Panc1 (cell line): ENCODE measurements at places on chromosomes 16 and 17.

DNA sequence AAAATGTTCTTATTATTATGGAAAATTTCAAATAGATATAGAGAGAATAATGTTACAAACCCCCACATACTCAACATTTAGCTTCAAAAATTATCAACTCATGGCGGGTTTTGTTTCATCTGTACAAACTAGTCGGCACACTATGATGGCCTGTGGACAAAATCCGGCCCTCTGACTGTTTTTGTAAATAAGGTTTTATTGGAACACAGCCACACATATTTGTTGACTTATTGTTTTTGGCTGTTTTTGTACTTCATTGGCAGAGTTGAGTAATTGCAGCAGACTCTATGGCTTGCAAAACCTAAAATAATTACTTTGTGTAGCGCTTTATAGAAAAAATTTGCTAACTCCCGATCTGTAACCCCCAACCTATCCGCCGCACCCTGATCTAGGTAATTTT is 41.4 kb upstream of the CLEC18A start:
- H3K4me1 ChIP-seq = no peaks in the 10 kb centered on the region
- no peak for DNase-seq
- no peaks in the 10 kb centered on the region for H3K27me3 ChIP-seq
- no peaks in the 10 kb centered on the region for H3K36me3 ChIP-seq

DNA sequence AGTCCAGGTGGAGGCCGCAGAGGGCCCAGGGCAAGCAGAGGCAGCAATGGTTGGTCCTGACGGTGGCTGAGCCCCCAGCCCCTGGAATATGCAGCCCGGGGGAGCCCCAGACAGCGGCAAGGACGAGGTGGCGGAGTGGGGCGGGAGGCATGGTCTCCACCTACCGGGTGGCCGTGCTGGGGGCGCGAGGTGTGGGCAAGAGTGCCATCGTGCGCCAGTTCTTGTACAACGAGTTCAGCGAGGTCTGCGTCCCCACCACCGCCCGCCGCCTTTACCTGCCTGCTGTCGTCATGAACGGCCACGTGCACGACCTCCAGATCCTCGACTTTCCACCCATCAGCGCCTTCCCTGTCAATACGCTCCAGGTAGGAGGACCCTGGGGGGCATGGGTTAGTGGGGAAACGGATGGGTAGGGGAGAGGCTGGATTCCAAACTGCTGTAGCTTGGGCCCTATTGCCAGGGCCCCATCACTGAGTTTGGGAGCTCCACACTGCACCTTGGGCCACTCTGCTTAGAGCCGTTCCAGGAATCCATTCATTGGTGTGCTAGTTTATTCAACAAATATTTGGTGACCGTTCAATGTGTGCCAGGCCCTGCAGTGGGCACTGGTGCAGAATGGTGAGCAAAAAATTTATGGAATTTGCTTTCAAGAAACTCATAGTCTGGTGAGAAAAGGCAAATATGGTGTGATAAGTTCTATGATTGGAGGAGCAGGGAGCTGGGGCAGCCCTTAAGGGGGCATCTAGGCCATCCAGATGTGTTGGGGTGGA is 3.8 kb downstream of the RASL10B start:
- no peak overlapping the region for H3K4me3 ChIP-seq
- H3K27me3 ChIP-seq = no peaks in the 10 kb centered on the region

GRCh38 chr17:76102944-76103273 is 678 bp downstream of the EXOC7 start:
- H3K4me3 ChIP-seq = peak overlapping the region; percentile 87
- peak overlapping the region; percentile 95 for H3K27ac ChIP-seq
- H3K36me3 ChIP-seq = peaks cover 8% of the 10 kb centered on the region; the same call in 1 of the 2 replicates
- H3K27me3 ChIP-seq = no peaks in the 10 kb centered on the region
- no peak for DNase-seq

DNA sequence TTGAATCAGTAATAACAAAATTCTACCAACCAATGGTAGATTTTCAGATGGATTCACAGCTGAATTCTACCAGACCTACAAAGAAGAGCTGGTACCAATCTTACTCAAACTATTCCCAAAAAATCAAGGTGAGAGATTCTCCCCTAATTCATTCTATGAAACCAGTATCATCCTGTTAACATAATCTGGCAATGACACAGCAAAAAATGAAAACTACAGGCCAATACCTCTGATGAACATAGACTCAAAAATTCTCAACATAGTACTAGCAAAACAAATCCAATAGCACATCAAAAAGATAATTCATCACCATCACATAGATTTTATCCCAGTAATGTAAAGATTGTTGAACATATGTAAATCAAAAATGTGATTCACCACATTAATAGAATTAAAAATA is 234.4 kb upstream of the KIF2B start:
- no peak for DNase-seq
- H3K27ac ChIP-seq = no peak overlapping the region
- no peaks in the 10 kb centered on the region for H3K4me1 ChIP-seq

GRCh38 chr17:63533433-63534077 is 10.4 kb downstream of the KCNH6 start:
- no peak overlapping the region for H3K4me3 ChIP-seq
- no peaks in the 10 kb centered on the region for H3K27me3 ChIP-seq
- DNase-seq = no peak

DNA sequence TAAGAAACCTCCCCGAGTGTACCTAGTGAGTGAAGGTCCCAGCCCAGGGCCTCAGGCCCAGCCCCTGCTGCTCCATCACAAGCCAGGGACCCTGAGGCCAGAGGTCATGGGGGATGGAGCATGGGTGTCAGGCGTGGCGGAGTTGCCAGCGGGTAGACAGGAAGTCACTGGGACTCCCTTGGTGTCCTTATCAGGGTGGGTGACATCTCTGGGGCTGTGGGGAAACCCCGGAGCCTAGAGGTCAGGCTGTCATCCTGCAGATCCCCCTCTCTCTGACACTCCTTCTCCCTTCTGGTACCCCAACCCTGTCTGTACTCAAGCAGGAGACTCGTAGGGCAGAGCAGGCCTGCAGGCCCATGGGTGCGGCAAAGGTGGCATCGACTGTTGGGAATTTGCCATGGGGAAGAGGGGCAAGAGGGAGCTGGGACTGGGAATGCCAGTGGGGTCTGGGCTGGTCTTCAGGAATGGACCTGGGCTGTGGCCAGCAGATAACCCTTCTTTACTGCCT is 10.8 kb upstream of the ADGRG1 start:
- H3K4me1 ChIP-seq = peaks cover 4% of the 10 kb centered on the region
- H3K27me3 ChIP-seq = no peaks in the 10 kb centered on the region
- H3K27ac ChIP-seq = no peak overlapping the region
- no peak for DNase-seq

GRCh38 chr17:31935512-31935911 is 1.3 kb upstream of the SUZ12 start:
- no peak for DNase-seq
- H3K36me3 ChIP-seq = no peaks in the 10 kb centered on the region; the same call in 1 of the 2 replicates
- no peak overlapping the region for H3K4me3 ChIP-seq
- H3K4me1 ChIP-seq = no peaks in the 10 kb centered on the region; the same call in 1 of the 2 replicates

- no peak for DNase-seq
- peak overlapping the region; percentile 14; the same call in 1 of the 2 replicates for H3K27ac ChIP-seq
- H3K36me3 ChIP-seq = no peaks in the 10 kb centered on the region
- no peak overlapping the region for H3K4me3 ChIP-seq
These were observed 7.2 kb downstream of the USP7 start for GRCh38 chr16:8956265-8957062.

DNA sequence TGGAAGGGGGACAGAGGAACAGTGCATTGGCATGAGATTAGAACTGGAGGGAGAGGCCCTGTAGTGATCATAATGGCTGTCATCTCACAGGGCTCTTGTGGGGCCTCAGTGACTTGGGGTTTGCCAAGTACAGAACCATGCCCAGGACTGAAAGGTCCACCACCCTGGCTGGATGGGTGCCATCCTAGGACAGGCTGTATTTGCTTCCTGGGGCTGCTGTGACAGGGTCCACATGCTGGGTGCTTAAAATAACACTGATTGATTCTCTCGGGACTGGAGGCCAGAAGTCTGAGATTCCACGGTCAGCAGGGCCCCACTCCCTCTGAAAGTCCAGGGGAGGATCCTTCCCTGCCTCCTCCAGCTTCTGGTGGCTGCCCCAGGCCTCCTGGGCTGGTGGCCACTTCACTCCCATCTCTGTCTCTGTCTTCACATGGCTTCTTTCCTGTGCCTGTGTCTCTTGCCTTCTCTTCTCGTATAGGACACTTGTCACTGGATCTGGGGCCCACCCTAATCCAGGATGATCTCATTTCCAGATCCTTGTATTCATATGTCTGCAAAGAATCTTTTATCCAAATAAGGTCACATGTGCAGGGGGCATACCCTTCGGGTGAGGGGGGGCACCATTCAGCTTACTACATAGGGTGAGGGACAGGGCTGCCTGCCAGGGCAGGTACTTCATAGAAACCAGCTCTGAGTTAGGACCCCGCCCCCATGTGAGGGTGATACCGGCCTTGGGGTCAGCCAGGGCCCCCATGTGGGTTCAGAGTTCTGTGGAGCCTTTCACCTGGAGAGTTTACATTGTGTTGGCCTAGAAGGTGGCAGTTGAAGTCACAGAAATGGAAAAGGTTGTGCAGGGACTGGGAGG is 52.6 kb downstream of the USP22 start:
- no peak overlapping the region for H3K4me3 ChIP-seq
- no peaks in the 10 kb centered on the region for H3K36me3 ChIP-seq
- no peak for DNase-seq
- no peak overlapping the region for H3K27ac ChIP-seq
- H3K27me3 ChIP-seq = no peaks in the 10 kb centered on the region
- no peaks in the 10 kb centered on the region for H3K4me1 ChIP-seq

DNA sequence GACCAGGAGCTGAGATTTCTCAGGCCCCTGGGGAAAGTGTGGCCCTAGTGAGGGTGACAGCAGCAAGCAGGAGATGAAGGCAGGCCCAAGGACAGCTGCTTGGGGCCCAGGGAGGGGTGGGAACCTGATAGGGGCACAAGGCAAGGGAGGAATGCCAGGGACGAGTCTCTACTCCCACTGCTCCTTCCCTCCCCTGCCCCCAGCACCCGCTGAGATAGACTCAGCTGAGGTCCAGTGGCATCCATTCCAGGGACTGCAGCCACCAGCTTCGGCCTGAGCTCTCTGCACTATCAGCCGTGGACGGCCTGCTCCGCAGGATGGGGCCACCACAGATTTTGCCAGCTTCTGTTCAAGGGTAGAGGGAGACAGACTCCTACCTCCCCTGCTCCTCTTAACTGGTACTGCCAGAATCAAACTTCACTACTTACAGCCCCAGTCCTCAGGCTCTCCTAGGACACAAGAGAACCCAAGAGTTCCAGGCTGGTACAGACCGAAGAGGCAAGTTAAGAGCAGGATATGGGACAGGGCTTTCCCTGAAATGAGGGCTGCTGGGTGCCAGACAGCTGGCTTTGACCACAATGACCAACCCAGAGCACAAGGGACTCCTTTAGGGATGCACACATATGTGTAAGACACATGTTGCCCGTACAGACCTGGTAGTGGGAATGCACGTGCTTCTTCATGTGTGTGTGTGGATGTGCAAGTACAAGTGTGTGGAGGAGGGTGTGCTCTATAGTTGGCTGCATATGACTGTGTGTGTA is 5.5 kb downstream of the CACNB1 start:
- H3K27me3 ChIP-seq = no peaks in the 10 kb centered on the region
- no peak overlapping the region for H3K4me3 ChIP-seq
- no peak for DNase-seq
- H3K36me3 ChIP-seq = no peaks in the 10 kb centered on the region
- H3K27ac ChIP-seq = no peak overlapping the region

GRCh38 chr16:56372013-56372634 is 53.2 kb downstream of the AMFR start:
- peaks cover 35% of the 10 kb centered on the region for H3K4me1 ChIP-seq
- H3K27ac ChIP-seq = peak overlapping the region; percentile 65
- H3K27me3 ChIP-seq = no peaks in the 10 kb centered on the region
- H3K4me3 ChIP-seq = no peak overlapping the region

DNA sequence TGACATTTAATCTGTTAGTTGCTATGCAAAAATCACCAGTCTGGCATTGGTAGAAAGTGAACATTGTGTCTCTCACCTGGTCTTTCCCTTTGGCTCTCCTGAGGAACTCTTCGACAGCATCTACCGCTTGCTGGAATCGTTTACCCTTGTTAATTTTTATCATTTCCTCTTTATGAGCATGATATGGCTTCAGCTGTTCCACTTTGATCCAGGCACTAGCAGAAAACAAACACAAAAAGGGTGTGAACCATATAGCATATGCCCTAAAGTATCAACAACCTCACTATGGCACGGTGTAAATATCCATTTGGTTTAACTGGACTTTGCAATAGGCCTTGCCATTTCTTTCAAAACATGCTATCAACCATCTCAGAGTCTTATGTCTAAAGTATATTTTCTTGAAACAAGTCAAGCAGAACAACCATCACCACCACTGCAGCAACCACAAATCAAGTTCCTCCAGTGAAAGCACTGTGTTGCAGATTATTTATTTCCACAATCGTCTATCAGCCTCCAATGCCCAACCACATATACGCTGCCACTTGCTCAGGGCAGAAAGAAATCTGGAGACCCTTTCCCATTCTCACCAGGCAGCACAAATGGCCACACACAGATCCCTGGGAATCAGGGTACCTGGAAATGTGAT is 14.3 kb downstream of the GLYR1 start:
- H3K4me3 ChIP-seq = no peak overlapping the region
- DNase-seq = no peak
- H3K27ac ChIP-seq = no peak overlapping the region
- no peaks in the 10 kb centered on the region for H3K4me1 ChIP-seq

- no peak overlapping the region for H3K27ac ChIP-seq
- no peaks in the 10 kb centered on the region for H3K36me3 ChIP-seq
- no peaks in the 10 kb centered on the region for H3K27me3 ChIP-seq
- no peak for DNase-seq
- H3K4me3 ChIP-seq = no peak overlapping the region
- no peaks in the 10 kb centered on the region for H3K4me1 ChIP-seq
These were observed 580.2 kb downstream of the CDH11 start for GRCh38 chr16:64541621-64542020.

- H3K27ac ChIP-seq = no peak overlapping the region
- no peak for DNase-seq
- no peak overlapping the region for H3K4me3 ChIP-seq
- H3K27me3 ChIP-seq = no peaks in the 10 kb centered on the region
- H3K36me3 ChIP-seq = no peaks in the 10 kb centered on the region
These were observed 9.6 kb downstream of the BANP start for GRCh38 chr16:87960852-87961251.

DNA sequence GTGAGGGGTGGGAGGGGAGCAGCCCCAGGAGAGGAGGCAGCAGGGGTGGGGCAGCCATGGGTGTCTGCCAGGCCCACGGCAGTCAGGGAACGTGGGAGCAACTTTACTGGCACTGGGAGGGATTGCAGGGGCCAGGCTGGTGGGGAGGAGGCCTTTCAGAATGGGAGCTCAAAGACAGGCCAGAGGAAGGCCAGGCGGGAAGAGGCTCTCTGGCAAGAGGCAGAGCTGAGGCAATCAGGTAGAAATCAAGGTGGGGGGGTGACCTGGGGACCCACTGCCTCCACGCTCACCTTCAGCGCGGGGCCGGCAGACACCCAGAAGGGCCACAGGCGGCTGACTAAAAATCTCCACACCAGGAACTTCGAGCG is 11.9 kb upstream of the GSE1 start:
- H3K27ac ChIP-seq = peak overlapping the region; percentile 85
- no peaks in the 10 kb centered on the region for H3K36me3 ChIP-seq
- no peak overlapping the region for H3K4me3 ChIP-seq
- H3K27me3 ChIP-seq = no peaks in the 10 kb centered on the region
